ENCODE measurements at places on chromosomes 3 and 15.

DNA sequence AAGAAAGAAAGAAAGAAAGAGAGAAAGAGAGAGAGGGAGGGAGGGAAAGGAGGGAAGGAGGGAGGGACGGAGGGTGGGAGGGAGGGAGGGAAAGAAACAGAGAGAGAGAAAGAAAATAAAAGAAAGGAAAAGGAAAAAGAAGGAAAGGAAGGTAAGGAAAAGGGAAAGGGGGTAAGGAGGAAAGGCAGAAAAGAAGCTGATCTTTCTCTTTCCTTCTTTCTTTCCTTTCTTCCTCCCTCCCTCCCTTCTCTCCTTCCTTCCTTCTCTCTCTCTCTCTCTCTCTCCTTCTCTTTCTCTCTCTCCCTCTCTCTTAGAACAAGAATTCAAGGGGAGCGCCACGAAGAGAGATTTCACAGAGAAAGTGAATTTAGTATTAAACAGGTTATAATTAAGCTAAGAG, 25.8 kb upstream of the TMCC1 start:
- no peak for DNase-seq

DNA sequence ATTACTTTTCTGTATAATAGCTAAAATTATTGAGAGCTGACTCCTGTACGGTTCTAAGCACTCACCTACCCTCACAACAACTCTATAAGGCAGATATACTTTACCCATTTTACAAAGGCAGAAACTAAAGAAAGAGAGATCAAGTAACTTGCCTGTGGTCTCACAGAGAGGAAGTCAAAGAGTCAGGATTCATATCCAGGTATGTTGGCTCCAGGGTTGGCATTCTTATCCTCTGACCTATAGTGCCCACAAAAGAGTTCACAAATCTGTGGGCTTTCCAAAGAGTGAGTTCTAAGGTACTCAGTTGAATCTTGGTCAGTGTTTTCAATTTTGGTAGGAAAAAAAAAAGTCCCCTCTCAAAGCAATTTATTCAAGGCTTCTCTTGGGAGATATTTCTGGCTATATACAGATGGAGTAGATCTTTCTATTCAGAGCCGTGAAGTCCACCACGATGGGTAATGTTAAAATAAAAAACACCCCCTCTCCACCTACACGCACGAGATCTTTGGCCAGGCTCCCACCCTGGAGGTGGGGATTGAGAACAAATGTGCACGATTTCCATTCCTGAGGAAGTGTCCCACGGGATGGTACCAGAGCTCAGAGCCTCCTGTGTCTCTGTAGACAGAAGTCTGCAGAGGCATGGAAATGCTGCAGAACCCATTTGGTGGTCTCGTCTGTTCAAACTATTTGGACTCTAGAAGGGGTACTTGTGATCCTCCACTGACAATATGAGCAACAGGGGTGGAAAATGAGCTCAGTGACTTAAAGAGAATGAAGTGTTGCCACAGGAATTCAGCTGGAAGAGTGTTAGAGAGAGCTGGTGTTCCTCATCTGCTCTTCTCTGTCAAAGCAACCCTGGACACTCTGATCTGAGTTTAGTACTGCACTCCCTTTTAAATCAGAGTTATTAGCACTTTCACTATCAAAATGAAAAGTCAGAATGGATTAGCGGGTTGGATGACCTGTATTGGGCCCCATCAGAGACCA, 212.1 kb upstream of the EIF1B start:
- no peak for DNase-seq

- no peak for DNase-seq
These were observed 76.4 kb downstream of the DHX36 start for GRCh38 chr3:154247806-154248415.

GRCh38 chr3:48697952-48698351, 12.2 kb upstream of the NCKIPSD start:
- no peak for DNase-seq

GRCh38 chr3:8421267-8421666, 80.4 kb upstream of the LMCD1 start:
- no peak for DNase-seq

GRCh38 chr3:161070980-161071663, 34.0 kb downstream of the B3GALNT1 start:
- no peak for DNase-seq

DNA sequence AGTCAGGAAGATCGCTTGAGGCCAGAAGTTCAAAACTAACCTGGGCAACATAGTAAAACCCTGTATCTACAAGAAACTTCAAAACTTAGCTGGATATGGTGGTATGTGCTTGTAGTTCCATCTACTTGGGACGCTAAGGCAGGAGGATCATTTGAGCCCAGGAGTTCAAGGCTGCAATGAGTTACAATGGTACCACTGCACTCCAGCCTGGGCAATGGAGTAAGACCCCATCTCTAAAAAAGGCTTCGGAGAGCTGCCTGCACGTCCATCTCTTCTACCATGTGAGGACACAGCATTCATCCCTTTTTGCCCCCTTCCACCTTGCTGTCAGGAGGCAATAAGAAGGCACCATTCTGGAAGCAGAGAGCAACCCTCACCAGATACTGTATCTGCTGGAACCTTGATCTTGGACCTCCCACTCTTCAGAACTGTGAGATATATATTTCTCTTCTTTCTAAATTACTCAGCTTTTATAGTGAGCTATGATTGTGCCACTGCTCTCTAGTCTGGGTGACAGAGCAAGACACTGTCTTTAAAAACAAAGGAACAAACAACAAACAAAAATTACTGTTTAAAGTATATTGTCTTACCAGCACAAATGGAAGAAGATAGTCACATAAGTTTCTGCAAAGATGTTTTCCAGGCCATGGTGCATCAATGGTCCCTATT, 4.2 kb upstream of the BTLA start:
- no peak for DNase-seq

Measured in renal pelvis (tissue), 12 donors.